ENCODE measurements at places on chromosomes 7 and 10.

GRCh38 chr10:76444034-76444800, 1012.8 kb downstream of the LRMDA start:
- no peak for DNase-seq

DNA sequence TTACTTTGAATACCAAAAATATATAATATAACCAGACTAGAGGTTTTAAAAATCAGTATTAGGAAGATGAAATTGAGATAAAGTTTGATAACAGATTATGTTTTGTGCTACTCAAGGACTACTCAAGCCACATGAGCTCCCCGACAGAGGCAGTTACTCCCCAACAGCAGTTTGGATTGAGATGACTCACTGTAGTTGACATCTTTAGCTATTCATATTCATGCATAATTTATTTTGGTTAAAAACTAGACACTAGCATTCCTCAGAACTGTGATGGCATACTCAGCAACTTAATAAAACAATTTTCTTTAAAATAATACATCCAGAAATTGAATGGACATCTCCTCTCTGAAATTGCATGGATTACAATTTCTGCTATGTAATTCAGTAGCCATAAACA, 19.6 kb downstream of the PCLO start:
- no peak for DNase-seq

GRCh38 chr7:144508702-144509101, 105.2 kb upstream of the NOBOX start:
- no peak for DNase-seq

- no peak for DNase-seq
Measured at GRCh38 chr10:112613620-112614019, 166.6 kb downstream of the VTI1A start.

- no peak for DNase-seq
Measured at GRCh38 chr7:55296070-55296469, 69.1 kb upstream of the LANCL2 start.

DNA sequence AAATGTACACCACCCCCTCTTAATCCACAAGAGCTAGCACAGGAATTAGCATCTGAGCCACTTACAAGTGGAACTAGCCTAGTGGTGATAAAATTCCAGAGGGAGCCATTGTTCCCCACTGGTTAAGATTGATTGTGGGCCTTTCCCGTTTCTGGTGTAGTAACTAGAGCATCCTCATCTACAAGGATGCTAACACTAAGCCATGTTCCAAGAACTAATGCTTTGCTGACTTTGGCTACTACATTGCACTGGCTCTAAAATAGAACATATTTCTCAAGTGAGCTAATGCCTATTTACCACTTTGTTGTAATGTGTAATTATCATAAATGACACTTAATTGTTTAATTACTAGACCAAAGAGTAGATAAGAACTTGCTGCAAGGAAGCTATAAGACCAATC, 143.7 kb downstream of the FZD1 start:
- no peak for DNase-seq

DNA sequence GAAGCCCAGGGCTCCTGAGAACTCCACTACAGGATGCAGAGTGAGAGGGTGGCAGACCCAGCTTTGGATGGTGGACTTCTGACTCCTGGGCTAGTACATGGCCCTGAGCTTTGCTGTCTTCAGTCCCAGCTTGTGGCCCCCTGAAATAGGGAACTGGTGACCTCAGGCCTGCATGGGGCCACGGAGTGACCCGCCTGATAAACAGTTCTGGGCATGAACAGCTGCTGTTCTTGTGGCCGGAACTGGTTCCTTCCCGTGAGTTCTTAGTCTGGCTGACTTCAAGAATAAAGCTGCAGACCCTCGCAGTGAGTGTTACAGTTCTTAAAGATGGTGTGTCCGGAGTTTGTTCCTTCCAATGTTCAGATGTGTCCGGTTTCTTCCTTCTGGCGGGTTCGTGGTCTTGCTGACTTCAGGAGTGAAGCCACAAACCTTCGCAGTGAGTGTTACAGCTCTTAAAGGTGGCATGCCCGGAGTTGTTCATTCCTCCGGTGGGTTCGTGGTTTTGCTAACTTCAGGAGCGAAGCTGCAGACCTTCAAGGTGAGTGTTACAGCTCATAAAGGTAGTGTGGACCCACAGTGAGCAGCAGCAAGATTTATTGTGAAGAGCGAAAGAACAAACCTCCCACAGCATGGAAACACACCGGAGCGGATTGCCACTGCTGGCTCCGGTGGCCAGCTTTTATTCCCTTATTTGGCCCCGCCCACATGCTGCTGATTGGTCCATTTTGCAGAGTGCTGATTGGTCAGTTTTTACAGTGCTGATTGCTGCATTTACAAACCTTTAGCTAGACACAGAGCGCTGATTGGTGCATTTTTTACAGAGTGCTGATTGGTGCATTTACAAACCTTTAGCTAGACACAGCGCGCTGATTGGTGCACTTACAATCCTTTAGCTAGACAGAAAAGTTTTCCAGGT, 268.0 kb downstream of the ZEB1 start:
- DNase-seq = no peak

- no peak for DNase-seq
Measured at GRCh38 chr7:41383596-41383995, 319.3 kb downstream of the INHBA start.

DNA sequence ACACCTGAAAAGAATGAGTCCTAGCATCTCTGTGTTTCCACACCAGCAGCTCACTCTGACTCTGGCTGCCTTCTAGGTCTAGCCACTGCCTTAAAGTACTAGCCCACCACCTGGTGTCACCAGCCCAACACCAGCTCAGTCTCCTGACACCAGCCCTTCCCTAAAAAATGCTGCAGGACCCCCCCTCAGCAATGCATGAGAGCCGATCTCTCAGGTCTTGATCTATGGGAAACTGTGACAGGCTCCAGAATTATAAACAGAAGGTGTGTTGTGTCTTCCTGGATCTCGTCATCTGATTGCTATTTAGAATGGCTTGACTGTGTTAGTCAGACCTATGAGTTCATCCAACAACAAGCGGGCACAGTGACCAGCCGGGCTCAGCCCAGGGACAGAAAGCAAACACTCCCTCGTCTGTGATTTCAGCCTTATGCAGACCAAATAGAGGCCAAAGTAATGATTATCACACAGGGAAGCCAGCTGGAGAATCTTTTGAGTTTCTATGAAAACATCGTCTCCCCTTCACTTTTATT, 66.6 kb downstream of the CUBN start:
- DNase-seq = no peak
